ENCODE measurements at places on chromosomes 4 and X.

GRCh38 chrX:106863697-106864096 is 39.4 kb downstream of the RIPPLY1 start:
- DNase-seq = no peak

DNA sequence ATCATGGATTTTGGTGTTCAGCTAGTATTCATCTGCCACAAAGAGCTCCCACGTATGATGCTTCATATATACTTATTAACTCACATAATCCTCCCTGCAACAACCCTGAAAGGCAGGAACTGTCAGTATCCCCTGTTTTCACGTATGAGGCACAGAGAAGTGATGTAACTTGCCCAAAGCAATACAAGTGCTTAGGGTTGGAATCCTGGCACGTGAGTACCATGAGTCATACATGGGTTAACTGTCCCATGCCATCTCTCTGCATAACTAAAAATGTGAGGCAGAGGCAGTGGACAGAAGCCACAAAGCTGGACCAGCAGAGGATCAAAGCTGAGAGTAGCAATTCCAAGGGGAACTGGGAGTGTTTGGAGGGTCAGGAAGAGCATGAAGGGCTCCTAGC is 35.7 kb upstream of the EGFL6 start:
- no peak for DNase-seq

- no peak for DNase-seq
Measured at GRCh38 chr4:87657525-87657924, 7.4 kb downstream of the DMP1 start.

GRCh38 chr4:100736641-100737451 is 219.0 kb upstream of the EMCN start:
- no peak for DNase-seq

GRCh38 chr4:28228561-28229491 is 1368.2 kb downstream of the STIM2 start:
- DNase-seq = no peak

DNA sequence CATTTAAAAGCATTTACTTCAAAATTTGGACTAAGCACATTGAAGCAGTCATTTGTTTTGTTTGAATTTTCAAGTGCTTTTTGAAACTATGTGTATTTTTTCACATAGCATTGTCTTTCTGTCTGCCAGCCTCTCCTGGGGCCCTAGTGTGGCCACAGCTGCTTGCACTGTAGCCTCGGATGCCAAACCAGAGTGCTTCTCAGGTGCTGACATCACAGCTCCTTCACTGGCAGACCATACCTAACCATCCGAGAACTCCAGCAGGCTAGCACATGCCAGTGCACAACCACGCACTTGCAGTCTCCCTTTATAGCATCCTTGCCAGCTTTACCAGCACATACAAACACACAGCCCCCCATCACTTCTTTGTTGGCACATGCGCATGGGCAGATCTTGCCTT is 1019.7 kb downstream of the STPG2 start:
- DNase-seq = no peak

DNA sequence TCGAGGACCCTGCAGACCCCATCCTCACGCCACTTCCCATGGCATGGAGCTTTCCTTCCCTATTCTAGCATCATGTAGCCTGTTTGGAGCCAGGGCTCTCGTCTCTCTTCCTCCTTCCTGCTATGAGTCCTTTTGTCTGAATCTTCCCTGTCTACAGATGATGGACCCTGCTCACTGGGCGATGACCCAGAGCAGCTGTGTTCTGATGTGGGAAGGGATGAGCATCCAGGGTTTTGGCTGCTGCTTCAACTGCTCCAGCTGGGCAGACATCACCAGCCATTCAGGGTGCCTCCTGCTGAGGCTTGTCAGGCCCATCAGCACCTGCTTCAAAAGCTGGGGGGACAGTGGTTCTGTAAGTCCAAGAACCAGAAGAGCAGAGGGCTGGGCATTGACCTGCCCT is 3.2 kb upstream of the CCKAR start:
- DNase-seq = no peak

DNA sequence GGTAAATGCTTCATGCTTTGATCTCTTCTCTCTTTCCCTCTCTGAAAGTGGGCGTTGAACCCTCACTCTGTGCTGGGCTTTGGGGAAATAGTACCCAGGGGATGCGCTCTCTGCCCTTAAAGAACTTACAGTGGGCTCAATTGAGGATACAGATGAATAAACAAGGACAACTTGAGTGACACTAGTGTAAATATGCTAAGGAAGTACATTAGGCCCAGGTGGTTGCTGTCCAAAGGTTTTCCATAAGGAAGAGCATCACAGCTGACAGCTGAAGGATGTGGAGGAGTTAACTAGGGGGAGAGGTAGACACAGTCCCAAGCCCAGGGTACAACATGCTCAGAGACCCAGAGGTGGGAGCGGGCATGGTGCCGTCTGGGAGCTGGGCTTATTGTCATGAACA is 49.4 kb downstream of the TENM3 start:
- DNase-seq = no peak

DNA sequence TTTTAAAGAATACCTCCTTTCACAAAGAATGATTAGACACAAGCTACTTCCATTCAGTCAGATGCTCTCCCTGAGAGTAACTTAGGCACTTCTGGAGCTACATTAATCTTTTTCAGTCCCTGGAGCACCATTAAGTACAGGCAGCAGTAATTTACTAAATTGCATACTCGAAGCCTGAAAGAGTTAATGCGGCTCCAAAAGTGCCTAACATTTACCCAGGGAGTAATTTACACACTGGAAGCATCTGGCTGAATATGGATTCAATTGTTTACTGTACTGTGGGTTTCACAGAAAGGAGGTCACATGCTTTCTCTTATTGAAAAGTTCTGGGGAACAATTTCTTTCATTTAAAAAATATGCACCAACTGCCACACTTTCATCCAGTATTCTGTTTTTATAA is 260.8 kb upstream of the TENM3 start:
- DNase-seq = no peak

DNA sequence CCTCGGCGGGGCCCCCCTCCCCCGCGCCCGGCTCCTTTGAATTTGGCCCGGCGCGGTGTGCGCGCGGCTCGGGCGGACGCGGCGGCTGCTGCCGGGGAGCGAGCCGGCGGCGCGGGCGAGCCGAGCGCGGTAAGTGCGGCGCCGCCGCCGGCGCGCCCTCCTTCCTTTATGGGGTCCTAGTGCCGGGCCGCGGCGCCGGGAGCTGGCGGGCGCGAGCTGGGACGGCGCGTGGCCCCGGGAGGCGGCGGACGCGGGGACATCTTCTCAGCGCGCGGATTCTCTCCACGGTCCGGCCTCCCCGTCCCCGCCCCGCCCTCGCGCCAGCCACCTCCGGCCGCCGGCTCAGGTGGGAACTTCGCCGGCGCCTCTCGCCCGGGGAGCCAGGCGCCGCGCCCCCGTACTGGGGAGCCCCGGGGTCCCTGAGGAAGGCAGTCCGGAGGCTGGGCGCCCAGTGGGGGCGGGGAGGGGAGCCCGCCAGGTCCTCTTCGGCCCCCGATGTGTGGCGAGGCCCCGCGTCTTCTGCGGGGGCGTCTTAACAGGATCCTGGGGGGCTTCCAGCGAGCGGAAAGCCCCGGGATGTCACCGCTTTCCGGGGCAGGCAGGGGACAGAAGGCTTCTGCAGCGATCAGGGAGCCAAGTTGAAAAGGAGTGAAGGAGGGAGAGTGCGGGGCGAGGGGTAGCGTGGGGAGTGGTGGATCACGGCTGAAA is 98.4 kb upstream of the TENM3 start:
- no peak for DNase-seq

- no peak for DNase-seq
Measured at GRCh38 chr4:122508083-122508482, 51.6 kb upstream of the IL2 start.

DNA sequence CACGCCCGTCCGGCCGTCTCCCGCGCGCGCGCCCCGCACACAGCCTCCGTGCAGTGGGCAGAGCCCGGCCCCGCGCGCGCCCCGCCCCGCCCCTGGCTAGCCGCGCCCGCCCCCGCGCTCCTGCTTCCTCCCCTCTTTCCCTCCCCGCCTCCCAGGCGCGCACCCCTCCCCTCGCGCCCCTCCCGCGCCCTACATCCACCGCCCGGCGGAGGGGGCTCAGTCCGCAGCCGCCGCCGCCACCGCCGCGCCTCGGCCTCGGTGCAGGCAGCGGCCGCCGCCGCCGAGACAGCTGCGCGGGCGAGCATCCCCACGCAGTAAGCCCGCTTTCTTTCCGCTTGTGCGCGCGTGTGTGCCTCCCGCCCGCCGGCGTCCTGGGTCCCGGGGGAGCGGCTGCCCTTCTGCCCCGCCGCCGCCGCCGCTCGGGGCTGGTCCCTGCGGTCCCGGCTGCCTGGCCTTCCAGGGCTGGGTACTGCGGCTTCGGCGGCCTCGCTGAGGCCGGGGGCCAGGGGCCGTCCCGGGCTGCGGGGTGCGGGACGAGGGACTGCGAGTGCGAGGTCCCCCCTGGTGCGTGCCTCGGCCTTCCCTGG is at the start of gene FHL1:
Gene FHL1 (plus strand): TSS at position 219 of the 587 bp plus-strand sequence.
- DNase-seq = no peak
